Naive thymus-derived CD4-positive, alpha-beta T cell (primary cell): ENCODE measurements at places on chromosomes 1 and 21. TPM values are rescaled to one million over a fixed set of nuclear protein-coding genes. Genes with fewer than 3 reads are reported as not detected.

- DNase-seq, result no peak
Measured at GRCh38 chr1:96820107-96820506, 98.5 kb downstream of the PTBP2 start.

DNA sequence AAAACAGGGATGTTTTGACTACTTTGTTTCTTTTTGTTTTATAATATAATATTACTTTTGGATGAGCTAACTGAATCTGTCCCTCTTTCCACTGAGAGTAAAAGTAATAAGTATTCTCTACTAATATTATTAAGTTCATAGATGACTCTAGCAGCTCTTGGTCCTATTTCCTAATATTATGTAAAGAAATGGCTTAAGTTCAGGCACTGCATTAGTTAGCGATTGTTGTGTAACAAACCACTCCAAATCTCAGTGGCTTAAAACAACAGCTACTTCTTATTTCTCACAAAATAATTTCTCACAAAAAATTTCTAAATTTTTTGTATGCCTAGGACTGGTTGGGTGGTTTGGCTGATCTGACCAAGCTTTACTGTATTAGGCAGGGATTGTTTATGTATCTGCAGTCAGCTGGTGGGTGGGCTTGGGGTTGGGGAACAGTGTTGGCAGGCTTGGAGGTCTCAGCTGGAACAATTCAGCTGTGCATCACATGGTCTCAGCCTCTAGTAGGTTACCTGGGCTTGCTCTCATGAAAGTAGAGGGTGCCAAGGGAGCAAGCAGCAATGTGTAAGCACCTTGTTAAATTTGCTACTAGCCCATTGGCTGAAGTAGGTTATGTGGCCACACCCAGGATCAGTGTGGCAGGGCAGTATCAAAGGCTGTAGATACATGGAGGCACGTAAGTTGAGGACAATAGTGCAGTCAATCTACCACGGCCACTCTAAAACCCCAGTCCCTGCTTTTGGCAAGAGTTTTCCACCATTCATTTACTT is 8.8 kb upstream of the CCT8 start:
- no peak for DNase-seq

GRCh38 chr1:41683681-41684500 is 199.4 kb upstream of the EDN2 start:
- DNase-seq, result no peak

DNA sequence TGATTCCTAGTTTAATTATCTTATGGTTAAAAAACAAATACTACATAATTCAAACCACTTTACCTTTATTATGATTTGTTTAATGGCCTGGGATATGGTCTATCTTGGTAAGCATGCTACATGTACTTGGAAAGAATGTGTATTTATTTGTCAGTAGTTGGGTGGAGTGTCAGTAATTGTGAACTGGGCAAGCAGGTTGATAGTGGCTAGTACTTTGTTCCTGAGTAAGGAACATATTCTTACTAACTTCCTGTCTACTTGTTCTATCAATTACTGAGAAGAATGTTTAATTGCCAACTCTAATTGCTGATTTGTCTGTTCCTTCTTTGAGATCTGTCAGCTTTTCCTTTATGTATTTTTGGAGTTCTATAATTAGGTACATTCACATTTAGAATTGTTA is 49.2 kb upstream of the ABCG1 start:
- no peak for DNase-seq

DNA sequence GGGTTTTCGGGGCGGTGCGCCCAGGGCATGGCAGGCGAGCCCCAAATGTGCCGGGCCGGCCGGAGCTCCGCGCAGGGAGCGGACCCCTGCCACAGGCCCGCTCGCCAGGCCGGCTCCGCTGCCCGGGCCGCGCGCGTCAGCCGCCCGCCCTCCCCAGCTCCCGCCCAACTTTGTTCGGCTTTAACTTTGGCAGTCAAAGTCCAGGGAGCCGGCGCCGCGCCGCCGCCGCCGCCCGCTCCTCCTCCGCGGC is 488 bp downstream of the SLC35D1 start:
- no peak for DNase-seq

DNA sequence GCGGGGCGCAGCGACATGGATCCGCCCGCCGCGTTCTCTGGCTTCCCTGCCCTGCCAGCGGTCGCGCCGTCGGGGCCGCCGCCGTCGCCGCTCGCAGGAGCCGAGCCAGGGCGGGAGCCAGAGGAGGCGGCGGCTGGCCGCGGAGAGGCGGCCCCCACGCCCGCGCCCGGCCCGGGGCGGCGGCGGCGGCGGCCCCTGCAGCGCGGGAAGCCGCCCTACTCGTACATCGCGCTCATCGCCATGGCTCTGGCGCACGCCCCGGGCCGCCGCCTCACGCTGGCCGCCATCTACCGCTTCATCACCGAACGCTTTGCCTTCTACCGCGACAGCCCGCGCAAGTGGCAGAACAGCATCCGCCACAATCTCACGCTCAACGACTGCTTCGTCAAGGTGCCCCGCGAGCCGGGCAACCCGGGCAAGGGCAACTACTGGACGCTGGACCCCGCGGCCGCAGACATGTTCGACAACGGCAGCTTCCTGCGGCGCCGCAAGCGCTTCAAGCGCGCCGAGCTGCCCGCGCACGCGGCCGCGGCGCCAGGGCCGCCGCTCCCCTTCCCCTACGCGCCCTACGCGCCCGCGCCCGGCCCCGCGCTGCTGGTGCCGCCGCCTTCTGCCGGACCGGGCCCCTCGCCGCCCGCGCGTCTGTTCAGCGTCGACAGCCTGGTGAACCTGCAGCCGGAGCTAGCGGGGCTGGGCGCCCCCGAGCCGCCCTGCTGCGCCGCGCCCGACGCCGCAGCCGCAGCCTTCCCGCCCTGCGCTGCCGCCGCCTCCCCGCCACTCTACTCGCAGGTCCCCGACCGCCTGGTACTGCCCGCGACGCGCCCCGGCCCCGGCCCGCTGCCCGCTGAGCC is 459 bp downstream of the FOXE3 start:
- DNase-seq, result no peak

DNA sequence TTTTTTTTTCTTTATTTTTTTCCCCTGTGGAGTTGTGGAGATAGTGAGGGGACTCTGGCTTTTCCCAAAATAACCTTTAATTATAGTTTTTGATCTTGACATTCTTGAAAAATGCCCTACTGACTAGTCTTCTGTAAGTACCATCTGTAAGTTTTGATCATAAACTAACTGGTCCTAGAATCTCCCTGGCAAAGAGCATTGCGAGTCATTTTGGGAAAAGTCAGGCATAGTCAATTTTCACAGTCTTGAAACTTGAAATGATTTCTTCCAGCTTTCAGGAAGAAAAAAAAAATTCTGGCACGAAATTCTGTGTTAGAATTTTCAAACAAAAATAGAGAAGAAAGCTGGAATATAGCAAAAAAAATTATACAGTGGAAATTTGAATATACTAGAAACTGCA is 181.2 kb upstream of the SNX7 start:
- DNase-seq, result no peak

DNA sequence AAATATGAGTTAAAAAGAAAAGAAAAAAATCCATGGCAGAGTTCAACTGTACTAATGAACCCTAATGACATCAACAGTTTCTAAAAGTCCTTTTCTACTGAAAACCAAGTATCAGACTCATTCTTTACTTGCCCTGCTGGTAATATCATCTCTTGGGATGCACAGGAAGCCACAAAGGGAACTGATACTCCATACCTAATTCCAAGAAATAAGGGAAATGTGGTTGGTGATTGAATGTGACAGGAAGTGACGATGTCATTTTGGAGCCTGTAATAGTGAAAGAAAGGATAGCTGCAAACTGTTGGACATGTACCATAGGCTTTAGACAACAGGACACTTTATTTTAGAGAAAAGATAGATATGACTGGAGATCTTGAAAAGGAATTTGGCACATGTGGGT is 98.7 kb upstream of the VAV3 start:
- DNase-seq, result no peak

- DNase-seq, result no peak
Measured at GRCh38 chr1:68205794-68206358, 26.4 kb downstream of the WLS start.

The PLA2G4A gene
- not detected in 2 replicates for total RNA-seq

The RIMS3 gene
- 2.2 TPM for total RNA-seq

The KRTAP19-3 gene
- total RNA-seq, result not detected in 2 replicates

The UMODL1 gene
- not detected in 2 replicates for total RNA-seq
